NK-92 treated with Interleukin-12 subunit alpha and Interleukin-12 subunit beta, amount 100 ng/mL, for 24 hours (cell line): ENCODE measurements at places on chromosomes 3 and 15.

- DNase-seq, result no peak
Observed at GRCh38 chr3:72082186-72082715, 297.3 kb upstream of the PROK2 start.

GRCh38 chr3:72515281-72515680 lies 333.0 kb downstream of the SHQ1 start:
- DNase-seq, result no peak

- DNase-seq, result peak; percentile 26
Observed at GRCh38 chr3:30658328-30659052, 52.1 kb downstream of the TGFBR2 start.

GRCh38 chr15:35455201-35455600 lies 90.8 kb downstream of the DPH6 start:
- no peak for DNase-seq

- no peak for DNase-seq
Observed at GRCh38 chr3:136858381-136858780, 3.6 kb upstream of the NCK1 start.

DNA sequence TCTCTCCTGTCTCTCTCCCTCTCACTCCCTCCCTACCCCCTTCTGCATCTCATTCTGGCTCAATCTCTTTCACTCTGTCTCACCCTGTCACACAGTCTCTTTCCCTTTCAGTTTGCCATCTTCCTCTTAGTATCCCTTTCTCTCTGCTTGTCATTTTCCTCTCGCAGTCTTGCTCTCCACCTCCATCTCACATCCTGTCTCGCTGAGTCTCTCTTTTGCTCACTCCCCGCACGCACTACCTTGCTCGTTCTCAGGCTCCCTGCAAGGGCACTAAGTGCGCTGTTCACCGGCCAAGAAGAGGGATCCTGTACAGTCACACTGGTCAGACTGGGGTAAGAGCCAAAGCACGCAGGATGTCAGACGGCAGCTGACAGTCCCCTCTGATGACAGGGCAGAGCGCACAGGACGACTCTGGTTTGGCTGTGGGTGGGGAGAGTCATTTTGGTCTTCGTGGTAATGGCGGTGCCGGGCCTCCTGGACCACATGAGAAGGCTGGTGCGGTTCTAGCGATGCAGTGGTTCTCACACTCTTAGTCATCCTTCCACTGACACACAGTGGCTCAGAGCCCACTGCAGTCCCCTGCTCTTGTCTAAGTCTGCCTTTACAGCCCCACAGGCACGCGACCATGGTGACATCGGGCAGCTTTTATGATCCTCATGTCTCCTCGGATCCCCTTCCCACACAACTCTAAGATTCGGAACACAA lies 356.8 kb downstream of the FOXP1 start:
- DNase-seq, result peak; percentile 65

GRCh38 chr3:69648126-69648525 lies 91.1 kb upstream of the MITF start:
- no peak for DNase-seq

DNA sequence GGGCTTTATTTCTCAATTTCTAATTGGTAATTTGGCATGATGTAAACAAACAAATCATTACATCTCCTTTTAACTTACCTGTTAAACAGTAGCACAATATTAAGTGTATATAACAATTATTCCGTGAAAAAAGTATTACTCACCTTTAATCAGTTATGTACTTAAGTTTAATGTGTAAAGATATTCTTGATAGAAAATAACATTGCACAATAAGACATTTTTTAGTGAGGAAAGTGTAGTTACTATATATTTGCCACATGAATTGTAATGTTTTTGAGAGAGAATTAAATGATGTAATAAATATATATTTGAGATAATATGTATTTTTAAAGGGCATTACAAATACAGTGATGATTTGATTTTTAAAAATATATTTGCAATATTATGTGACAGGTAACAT lies 10.9 kb upstream of the CCNB2 start:
- DNase-seq, result no peak

DNA sequence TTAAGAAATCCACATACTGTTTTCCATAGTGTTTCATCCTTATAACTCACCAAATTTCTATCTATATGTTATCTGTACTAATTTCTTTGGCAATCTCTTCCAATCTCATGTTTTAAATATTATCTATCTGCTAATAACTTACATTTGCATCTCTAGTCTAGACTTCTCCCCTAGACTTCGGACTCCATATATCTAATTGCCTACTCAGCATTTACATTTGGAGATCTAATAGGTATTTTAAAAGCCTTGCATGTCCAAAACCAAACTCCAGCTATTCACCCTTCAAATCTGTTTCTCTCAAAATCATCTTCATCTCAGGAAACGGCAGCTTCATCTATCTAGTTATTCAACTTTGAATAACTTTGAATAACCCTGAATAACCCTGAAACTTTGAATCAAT lies 35.3 kb downstream of the ZNF385D start:
- DNase-seq, result no peak

DNA sequence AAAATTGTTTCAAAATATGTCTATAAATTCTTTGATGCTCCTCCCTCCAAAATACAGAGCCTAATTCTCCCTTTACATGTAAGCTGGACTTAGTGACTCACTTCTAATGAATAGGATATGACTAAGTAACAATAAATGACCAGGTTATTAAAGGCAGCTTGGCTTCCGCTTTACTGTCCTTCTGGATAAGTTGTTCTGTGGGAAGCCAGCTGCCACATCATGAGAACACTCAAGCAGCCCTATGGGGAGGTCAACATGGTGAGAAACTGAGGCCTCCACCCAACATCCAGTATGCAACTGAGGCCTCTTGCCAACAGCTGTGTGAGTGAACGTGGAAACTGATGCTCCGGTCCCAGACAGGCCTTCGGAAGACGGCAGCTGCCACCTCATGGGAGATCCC lies 247.3 kb upstream of the CHRM5 start:
- DNase-seq, result no peak

- no peak for DNase-seq
Observed at GRCh38 chr3:177448987-177449359, 251.7 kb upstream of the TBL1XR1 start.

DNA sequence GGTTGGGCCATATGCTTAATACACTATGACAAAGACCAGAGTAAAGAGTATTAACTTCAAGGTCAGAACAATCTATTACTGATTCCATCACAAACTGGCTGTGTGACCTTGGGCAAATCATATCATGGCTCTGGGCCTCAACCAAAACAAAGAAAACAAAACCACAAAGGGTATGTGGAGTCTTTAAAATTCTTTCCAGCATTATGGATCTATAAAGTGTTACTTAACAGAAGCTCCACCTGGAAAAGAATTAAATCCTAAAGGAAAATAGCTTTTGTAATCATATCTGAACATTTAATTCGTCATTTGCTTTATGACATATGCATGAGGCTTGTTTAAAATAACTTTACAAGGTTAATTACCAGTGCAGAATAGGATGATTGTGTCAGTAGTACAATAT lies 265.5 kb downstream of the SATB1 start:
- no peak for DNase-seq

DNA sequence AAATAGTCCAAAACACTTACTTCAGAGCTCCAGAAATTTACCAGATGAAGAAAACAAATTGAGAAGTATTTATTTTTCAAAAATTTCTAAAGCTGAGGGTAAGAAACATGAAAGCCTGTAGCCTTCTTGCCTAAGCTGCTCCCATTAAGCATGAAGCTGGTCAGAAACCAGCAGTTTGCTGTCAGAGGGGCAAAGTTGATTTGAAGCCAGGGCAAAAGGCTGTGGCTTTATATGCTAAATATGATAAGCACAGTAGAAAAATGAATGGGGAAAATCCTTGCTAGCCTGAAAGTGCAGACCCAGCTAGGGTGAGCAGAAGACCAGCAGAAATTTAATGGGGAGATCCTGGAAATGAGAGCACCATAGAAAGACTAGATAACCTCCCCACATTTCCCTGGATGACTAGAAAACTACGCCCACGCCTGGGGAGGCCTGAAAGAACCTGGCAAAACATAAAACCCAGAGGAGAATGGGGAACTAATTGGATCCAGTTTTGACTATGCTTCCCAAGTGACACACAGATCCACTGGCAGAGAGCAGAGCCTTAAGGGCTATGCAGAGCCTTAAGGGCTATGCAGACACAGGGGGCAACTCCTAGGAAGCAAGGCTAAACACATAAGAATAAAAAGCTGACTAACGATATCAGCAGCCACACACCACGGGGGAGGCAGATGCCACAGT lies 43.0 kb upstream of the HEG1 start:
- no peak for DNase-seq

GRCh38 chr3:18307529-18307928 lies 117.6 kb downstream of the SATB1 start:
- no peak for DNase-seq

GRCh38 chr15:81093961-81094360 lies 40.1 kb upstream of the CFAP161 start:
- no peak for DNase-seq

DNA sequence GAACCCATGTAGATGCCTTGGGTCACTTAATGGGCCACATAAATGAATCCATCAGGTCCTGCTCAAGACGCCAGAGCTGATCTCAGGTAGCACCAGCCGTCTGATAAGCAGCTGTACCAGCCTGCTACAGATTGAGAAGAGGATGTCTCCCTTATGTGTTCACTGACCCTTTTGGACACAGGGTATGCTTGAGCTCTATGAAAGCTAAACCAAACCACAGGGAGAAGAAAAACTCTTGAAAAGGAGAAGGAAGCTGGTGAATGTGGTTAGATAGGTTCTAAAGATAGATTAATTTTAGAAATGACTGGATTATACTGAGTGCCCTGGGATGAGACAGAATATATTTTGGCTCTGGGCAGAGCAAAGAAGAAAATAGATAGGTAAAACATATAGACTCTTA lies 187.5 kb downstream of the SPATA16 start:
- no peak for DNase-seq

DNA sequence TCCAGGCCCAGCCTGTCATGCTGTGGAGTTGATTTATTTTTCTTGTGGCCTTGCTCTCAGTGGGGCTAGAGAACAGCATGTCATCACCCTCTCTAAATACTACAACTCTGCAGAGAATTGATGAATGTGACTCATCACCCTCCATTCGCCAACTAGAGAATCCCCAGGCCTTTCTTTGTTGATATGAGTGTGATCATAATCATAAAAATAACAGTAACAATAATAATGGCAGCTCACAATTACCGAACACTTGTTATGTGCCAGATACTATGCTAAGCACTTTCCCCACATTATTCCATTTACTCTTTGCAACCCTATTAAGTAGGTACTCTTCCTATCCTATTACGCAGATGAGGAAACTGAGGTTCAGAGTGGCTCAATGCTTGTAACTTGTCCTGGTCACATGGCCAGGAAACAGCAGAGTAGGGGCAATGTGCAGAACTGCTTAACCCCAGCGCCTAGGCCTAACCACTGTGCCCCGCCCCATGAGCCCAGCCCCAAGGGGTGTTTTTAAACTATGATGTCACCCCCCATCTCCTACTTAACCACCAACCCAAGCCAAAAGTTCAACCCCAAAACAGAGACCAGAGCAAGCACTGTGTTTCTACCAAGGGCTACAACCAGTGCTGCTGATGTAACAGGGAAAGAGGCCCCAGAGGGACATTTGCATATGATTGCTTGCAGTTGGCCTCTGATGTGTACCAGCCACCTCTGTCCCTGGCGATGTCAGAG lies 104.5 kb downstream of the ADCY5 start:
- DNase-seq, result peak; percentile 46

DNA sequence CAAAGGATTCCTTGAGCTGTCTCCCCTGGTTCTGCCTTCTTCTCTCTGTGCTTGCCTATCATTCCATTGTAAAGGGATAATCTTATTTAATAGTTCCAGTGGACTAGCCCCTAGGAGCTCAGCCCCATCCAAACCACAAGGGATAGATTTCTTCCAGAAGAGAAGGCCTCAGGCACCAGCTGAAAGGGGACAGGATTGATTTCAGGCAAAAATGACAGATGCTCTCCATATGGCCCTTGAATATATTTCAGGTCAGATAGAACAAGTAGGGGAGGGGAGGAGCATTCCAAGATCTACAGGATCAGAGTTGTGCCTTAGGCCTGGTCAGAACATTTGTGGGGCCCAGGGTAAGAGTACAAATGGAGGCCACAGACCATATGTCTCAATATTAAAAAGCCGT lies 85.3 kb downstream of the RPLP1 start:
- no peak for DNase-seq

GRCh38 chr15:81052046-81052445 lies 51.3 kb downstream of the TLNRD1 start:
- DNase-seq, result no peak

GRCh38 chr3:28972921-28973320 lies 307.9 kb upstream of the RBMS3 start:
- no peak for DNase-seq

DNA sequence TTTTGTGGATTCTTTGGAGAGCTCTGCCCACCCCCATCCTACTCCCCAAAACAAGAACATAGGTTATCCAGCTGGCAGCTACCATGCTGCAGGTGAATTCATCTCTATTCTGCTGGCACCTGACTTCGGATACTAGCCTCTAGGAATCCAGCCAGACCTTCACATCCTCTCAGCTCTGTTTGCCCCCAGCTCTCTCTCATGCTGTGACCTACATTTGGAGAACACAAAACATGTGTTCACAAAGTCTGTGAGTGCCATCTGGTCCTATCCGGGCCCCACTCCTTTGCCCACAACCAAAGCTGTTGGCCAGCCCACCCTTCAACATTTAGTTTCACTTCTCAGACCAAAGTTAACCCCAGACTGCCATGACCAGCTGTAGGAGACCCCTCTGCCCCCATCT lies 89.4 kb upstream of the C3orf80 start:
- no peak for DNase-seq

DNA sequence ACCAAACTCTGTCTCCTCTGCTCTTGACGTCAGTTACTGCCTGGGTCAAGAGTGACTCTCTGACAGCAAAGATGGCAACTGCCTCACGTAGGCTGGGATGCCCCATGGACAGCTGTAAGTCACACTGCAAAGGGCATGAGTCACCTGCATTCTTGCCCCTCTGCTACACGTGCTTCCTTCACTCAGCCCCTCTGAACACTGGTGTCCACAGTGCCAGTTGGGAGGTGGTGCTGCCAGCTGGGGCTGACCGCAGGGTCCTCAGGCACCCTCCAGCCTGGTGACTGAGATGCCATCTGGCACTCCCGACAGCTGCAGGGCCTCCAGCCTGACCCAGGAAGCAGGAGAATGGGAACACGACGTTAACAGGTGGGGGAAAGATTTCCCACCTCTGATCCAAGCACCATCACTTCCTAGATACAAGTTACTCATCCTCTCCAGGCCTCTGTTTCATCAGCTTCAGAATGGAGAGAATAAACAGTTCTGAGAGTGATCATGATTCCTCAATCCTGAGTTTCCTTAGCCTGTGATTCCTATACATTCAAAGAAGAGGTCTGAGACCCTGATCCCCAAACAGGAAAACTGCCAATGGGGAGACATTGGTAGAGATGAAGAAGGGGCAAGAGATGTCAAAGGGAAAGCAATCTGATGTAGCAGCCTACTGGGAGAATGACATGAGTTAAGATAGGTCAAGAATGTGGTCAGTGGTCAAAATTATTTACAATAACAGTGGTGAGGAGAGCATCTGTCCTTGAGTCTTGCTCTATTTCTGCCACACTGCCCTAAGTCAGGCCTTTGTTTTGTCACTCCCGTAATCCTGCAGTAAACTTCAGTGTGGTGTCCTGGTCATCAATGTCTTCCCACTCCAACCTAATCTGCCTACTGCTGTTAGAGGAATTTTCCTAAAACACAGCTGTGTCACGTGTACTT lies 86.1 kb upstream of the BCL6 start:
- no peak for DNase-seq

- no peak for DNase-seq
Observed at GRCh38 chr15:99057020-99057419, 47.9 kb upstream of the SYNM start.
